Smooth muscle cell of the brain vasculature (primary cell): ENCODE measurements at places on chromosomes 16 and 17.

- DNase-seq, result no peak
These were observed 141.1 kb downstream of the MSI2 start for GRCh38 chr17:57397402-57397801.

DNA sequence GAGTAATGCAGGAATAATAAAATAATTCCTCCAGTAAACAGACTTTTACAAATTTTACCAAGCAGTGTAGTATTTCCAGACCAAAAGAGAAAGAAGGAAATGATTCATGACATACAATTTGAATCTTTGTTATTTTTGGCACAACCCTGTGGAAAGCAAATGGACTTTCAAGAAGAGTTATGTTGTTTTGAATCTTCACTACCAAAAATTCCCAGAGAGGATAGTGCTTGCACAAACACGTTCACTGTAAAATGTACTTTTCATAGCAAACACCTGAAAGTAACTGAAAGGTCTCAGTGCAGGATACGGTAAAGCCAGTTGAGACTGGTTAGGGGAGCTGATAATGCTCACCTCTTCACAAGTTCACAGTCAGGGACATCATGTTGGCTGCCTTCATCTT lies 107.1 kb downstream of the USP22 start:
- DNase-seq, result peak; percentile 65

DNA sequence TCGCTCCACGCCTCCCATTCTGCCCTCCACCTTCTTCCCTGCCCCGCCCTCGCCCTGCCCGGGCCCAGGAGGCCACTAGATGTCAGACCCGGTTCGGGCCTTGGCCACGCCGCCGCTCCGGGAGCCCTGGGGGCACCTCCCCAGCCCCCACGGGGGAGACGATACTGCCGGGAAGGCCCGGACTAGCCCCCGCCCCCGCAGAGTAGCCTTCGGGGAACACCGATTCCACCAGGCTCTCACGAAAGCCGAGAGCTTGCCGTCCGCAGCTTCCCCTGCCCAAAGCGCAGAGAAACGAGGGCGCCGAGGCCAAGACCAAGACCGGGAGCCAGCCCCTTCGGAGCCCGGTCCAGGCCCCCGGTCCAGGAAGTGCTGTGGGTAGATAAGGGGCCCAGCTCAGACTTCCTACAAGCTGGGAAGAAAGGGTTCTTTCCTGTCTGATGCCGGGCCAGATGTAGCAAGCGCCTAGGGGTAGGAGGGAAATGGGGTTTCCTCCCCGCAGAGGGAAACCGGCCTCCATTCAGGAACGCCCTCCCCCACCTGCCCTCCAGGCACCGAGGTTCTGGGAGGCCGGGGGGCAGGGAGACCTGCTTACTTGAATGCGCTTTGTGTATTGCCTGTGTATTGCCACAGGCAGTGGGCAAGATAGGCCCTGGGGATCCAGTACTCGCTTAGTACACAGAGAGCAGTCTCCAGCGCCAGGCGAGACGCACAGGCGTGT lies 806 bp upstream of the CYB561 start:
- no peak for DNase-seq

GRCh38 chr17:68868708-68869107 lies 86.5 kb downstream of the ABCA8 start:
- DNase-seq, result no peak

DNA sequence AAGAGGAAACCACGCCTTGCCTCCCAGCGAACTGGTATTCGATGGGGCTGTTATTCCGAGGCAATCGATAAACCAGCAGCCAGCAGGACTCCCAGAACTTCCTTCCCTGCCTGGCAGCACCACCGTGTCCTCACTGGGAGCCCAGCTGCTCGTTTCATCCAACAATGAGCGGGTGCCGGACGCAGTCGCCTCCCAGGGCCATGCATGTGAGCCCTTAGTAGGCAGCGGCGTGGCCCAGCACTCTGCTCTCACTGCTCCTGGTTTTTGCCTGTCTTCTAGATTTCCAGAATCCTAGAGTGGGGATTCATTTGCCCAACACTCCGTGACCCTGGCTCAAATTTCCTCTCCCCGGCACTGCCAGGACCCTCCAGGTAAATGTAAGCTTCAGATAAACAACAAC lies 29.1 kb upstream of the RASD1 start:
- no peak for DNase-seq

- DNase-seq, result no peak
These were observed 87.5 kb upstream of the DNAH17 start for GRCh38 chr17:78664476-78665386.

DNA sequence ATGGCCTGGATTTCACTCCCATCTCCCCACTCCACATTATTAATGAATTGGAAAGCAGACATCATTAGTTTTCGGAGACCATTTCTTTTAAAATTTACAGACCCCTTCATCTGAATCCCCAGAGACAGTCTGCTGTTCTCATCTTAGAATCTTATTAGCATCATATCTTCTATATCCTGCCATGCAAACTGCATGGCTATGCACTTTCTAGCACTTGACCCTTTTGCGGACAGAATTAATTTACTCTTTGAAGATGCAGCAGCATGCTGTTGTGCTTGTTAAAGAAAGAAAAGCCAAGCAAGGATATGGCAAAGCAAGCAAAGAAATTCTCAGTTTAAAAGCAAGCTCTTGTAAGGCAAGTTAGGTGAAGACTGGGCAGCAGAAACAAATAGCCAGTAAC lies 201.2 kb upstream of the PMFBP1 start:
- no peak for DNase-seq

DNA sequence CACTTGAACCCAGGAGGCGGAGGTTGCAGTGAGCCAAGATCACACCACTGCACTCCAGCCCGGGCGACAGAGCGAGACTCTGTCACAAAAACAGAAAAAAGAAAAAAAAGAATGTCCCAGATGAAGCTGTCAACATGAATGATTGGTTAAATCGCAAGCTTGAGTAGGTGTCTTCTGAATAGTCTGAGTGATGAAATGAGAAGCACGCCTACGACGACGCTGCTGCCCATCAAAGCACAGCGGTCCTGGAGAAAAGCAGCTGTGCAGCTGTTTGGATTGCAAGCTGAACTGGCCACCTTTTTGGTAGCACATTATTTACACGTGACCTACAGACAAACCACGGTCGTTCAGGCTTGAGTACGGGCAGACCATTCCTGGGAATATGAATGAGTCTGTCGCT lies 12.5 kb downstream of the ADCY9 start:
- DNase-seq, result no peak

DNA sequence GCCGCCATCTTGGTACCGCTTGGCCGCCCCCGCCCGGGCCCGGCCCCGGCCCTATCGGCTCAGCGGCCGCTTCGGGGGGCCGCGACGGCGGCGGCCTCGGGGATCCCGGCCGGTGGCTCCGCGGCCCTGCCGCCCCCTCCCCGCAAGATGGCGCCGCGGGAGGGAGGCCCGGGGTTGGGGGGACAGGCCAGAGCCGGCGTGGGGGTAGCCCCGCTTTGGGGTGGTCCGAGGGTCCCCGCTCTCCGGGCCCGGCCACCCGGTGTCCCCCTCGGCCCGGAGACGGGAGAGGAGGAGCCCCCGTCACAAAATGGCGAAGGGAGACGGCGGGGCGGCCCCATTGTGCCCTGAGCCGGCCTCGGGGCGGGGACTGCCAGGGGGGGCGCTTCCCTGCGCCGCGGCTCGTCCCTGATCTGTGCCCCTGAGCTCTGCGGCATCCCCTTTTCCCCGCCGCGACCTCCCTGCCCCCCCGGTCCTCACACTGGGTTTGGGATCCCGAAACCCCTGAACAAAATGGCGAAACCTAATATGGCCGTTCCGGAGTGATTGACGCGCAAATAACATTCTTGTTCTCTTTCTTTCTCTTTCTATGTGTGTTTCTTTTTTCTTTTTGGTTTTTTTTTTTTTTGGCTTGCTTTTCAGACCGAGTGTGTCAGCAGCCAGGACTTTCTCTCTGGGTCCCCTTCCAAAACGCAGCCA lies 986 bp downstream of the HAPSTR1 start:
- DNase-seq, result no peak

DNA sequence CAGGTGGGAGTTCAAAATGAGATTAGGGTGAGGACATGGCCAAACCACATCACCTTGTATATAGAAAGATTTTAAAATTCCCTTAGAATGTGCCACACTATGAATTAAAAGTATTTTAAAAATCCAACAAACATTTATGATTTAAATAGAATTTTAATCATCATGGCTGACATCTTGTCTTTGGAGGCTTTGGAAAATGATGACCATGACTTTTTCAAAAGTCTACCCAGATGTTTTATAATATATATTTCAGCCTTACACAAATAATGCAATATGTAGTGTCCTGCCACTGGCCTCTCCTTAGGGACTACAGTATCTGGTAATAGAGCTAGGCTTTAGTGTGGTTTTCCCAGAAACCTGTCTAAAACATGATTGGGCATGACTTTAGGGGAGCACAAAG lies 1353.4 kb upstream of the GOT2 start:
- DNase-seq, result no peak

GRCh38 chr17:57654040-57654775 lies 90.9 kb downstream of the CCDC182 start:
- DNase-seq, result no peak

- DNase-seq, result no peak
These were observed 482.6 kb downstream of the NPIPA7 start for GRCh38 chr16:16861546-16861945.

DNA sequence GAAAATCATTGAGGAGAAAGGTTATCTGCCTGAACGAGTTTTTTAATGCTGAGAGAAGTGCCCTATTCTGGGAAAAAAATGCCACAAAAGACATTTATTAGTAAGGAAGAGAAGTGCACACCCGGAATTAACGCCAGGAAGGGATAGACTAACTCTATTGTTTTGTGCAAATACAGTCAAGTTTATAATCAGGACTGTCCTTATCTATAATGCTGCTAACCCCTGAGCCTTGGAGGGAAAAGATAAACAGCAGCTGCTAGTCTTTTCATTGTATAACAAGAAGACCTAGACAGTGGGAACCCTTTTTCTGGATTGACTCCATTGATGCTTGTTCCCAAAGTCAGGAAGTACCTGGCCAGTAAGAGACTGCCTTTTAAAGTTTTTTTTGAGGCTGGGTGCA lies 26.5 kb downstream of the BCAS3 start:
- DNase-seq, result no peak

- DNase-seq, result no peak
These were observed 8.1 kb downstream of the HSF5 start for GRCh38 chr17:58480090-58480489.

DNA sequence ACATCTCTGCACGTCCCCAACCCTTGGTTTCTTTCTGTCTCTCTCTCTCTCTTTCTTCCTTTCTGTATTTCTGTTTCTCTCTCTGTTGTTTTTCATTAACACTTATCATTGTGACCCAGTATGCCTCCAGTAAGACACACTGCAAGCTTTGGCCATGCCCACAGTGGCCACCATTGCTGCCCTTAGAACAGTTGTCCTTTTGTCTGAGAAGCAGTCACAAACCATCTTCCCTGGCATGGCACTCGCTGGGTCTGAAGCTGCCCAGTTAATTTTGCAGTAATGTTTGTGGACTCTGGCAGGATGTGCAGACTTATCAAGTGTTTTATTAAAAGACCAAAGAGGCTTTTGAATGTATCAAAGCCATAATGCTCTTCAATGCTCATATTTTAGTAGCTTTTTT lies 146.9 kb downstream of the MSI2 start:
- DNase-seq, result no peak
